ENCODE measurements at places on chromosomes 6 and 20.

- no peak for DNase-seq
Observed at GRCh38 chr6:110183292-110183885, 3.2 kb downstream of the CDC40 start.

DNA sequence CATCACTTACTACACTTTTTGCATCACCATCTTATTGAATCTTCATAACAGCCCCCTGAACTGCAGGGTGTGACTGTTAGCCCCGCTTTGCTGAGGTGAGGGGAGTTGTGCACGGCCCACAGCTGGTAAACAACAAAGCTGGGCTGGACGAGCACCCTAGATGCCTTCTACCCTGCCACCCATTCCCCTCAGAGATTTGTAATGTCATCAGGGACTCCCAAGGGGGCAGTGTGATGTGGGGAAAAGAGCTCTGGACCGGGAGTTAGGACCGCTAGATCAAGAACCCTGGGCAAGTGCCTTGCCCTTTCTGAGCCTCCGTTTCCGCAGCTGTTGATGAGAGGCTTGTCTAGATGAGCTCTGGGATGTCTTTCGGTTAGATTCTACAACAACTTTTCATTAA is 20.9 kb downstream of the PKIG start:
- DNase-seq: no peak

DNA sequence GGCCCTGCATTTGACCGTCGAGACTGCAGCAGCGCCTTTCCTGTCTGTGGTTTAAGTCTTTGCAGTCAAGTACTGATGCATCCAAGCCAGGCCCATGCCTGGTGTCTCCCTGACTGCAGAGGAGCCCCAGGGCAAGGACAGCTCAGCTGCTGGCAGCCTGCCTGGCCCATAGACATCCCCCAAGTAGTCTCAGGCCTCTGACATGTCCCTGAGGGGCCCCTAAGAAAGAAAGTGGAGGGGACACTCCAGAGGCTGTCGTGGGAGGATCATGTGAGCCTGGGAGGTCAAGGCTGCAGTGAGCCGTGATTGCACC is 18.0 kb downstream of the HRH3 start:
- DNase-seq: no peak

DNA sequence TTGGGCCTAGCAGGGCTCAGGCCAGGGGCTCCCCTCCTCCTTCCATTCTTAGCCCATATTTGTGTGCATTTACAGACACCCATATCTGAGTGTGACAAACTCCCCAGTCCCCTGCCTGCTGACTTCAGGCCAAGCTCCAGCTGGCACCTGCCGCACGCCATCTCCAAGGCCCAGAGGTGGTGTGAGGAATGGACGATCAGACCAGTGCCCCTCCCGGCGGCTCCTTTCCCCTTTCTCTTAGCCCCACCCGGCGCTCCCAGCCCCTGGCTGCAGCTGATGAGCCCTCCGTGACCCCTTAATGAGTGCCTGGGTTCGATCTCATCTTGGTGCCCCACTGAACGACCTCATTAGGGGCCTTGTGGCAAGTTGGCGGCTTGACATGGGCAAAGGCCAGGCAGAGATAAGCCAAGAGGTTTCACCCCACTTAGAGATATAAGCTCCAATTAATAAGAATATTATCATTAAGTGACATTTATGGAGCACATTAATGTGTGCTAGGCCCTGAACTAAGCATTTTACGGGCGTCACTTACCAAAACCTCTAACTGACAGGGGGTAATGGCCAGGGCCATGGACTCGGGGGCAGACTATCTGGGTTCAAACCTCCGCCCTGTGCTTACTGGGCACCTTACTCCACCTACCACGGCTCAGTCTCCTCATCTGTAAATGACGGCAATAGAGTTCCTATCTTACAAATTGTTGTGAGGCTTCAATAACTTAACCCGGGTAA is 17.5 kb downstream of the ADA start:
- DNase-seq: no peak

GRCh38 chr6:42113936-42114636 is 28.3 kb downstream of the C6orf132 start:
- no peak for DNase-seq
